A673 (cell line): ENCODE measurements at places on chromosomes 5 and 9. TPM values are rescaled to one million over a fixed set of nuclear protein-coding genes. Genes with fewer than 3 reads are reported as not detected.

- DNase-seq, result no peak
Measured at GRCh38 chr5:181194489-181195248, 10.3 kb downstream of the TRIM7 start.

DNA sequence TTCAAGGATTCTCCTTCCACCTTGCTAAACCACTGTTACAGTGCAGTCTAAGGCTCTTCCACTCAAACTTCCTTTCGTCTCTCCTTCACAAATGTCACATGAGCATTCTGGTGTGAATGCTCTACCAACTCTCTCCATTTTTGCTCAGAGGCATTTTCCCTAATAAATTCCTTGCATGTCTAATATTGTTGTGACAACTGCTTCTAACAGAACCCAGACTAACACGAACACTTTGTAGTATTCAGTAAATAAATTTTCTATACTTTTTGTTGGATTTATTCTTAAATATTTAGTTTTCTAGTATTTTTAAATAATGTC, 24.0 kb downstream of the RAPGEF6 start:
- DNase-seq, result no peak

DNA sequence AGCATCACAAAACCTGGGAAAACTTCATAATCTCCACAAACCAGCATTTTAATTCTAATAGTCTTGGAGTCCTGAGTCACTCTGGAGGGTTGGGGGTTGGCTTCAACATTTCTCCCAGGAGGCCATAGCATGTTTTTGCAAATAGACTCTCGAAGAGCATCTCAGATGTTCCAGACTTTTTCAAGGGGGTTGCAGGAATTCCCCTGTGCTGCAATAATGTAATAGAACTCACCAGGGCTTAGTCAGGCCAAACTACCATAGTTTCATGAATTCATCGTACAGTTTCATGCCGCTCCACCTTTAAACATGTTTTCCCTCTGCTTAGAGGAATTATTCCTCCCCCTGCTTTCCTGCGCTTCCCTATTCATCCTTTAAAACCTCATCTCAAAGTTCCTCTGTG, 499.5 kb upstream of the KLF4 start:
- no peak for DNase-seq

DNA sequence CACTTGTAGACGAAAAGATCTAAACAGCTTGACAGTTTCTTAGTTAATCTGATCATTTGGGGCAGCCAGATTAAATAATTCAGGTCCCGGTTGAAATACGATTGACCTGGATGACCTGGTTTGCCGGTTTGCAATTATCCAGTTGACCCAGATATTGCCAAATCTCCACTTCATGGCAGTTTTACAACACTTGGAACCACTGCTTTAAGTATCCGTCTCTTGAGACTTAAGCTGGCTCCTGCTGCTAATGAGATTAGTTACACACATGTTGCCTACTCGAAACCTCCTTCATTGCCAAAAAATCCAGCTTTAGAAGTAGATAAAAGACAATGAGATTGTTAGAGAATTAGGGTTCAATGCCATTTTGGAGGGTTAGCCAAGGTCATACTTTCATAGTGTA, 136.2 kb upstream of the HAPLN1 start:
- peak; percentile 79 for DNase-seq

DNA sequence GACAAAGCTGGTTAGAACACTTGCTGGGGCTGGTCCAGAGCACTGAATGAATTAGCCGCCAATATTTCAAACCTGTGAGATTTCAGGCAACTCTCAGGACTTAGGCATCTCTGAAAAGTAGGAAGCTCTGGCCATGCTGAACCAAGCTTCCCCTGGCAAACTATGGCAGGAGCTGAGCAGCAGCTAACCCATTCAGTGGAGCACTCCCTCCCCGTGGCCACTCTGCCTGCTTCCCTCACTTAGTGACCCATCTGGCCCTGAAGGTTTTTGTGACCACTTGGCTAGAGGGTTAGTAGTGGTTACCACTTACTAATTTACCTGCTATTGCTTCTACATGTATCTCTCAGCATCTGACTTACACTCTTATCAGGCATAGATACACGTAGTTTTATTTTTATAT, 25.5 kb downstream of the FOXI1 start:
- DNase-seq, result no peak

Gene FOXI1
- total RNA-seq, result not detected in 2 replicates
